GM12878 (cell line): ENCODE measurements at places on chromosomes 7 and 10. TPM values are rescaled to one million over a fixed set of nuclear protein-coding genes. Genes with fewer than 3 reads are reported as not detected.

DNA sequence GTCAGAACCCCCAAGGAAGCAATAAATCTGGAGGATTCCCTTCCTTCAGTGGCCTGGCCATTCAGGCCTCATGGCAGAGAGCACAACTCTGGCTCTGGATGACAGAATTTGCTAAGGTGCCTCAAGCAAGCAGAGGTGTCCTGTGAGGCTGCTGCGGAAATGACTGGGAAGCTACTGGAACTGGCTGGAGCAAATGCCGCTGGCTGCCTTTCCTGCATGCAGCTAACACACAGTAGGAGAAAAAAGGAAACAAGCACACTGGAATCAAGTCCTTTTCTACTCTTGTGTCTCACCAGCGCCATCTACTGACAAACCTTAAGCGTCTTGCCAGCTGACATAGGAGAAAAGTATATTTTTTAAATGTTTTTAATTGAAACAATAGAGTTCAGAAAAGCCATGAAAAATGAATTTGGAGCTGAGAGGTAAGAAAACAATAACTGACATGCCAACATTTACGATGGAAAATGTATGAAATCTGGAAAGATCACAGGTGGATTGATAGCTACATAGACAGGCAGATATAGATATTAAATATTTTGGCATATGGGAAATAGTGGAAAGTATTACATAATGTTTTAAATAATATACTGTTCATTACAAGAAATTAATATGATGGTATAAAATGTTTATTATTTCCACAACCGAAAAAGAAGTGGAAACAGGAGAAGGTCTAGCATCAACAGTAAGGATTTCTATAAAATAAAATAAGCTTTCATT is 951.6 kb downstream of the ANKRD7 start:
- DNase-seq, result peak; percentile 1

DNA sequence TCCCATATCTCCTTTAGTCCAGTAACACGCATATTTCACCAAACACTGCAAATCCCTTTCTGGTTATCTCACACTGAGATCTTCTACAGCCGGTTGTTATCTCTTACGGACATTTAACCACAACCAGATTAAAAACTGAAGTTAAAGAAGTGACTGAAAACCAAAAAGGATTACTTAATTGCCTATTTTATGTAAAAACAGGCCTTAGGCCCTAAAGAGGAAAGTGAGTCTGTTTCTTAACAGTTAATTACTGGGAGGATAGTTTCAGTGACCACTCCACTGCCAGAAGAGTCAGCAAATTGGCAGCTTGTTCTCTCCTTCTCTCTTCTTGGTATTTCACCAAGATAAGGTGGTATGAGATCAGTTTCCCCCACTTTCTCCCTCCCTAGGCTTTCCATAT is 161.9 kb upstream of the MEOX2 start:
- no peak for DNase-seq

GRCh38 chr7:145986248-145986874 is 130.2 kb upstream of the CNTNAP2 start:
- no peak for DNase-seq

- DNase-seq, result no peak
These were observed 7.2 kb downstream of the DNAH11 start for GRCh38 chr7:21550076-21550475.

GRCh38 chr7:88071994-88072714 is 138.1 kb downstream of the ADAM22 start:
- DNase-seq, result peak; percentile 33

- no peak for DNase-seq
These were observed 239.7 kb upstream of the SEMA3D start for GRCh38 chr7:85426487-85426960.

- DNase-seq, result no peak
These were observed 267.7 kb upstream of the SEMA3A start for GRCh38 chr7:84462259-84462658.

GRCh38 chr7:87934699-87935383 is 790 bp downstream of the ADAM22 start:
- no peak for DNase-seq

DNA sequence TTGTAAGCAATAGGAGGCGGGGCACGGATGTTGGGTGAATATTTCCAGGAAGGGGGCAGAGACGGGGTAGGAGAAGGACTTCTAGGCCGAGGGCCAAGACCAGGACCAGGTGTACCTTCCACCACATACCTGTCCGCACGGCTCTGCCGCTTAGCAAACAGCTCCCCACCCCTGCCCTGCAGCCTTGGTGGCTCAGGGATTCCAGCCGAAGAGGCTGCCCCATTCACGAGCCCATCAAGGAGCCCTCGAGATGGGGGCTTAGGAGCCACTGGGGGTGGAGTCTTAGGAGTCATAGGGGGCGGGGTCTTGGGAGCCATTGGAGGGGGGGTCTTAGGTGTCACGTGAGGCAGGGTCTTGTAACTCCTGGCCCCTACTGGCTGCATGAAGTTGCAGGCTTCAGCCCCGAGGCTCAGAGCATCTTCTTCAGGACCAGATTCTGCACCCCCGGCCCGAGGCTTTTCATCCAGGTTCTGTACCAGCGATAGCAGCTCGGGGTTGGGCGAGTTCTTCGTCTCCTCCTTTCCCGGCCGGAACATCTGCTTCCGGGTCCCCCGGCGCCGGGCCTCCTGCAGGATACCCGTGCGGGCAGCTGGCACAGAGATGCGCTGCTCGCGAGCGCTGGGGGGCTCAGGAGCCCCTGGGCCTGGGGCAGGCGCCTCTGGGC is 6.1 kb upstream of the MYOZ1 start:
- no peak for DNase-seq

Gene ZNF487
- 0.74 and 1.1 TPM in 2 replicates for total RNA-seq

Gene CUL2
- total RNA-seq, result 31.3 and 34.5 TPM in 2 replicates

Gene SFRP5
- total RNA-seq, result 0.11 TPM in 1 of 2 replicates, not detected in the other

Gene TMEM176B
- 0.21 and 0.36 TPM in 2 replicates for total RNA-seq

Gene CAMK2B
- 0.23 and 0.24 TPM in 2 replicates for total RNA-seq
